Spleen (tissue), 13 donors: ENCODE measurements at places on chromosomes 1 and 21. TPM values are rescaled to one million over a fixed set of nuclear protein-coding genes. Genes with fewer than 3 reads are reported as not detected.

GRCh38 chr1:226327761-226328162, 18.8 kb upstream of the LIN9 start:
- H3K4me3 ChIP-seq, result no peak overlapping the region
- H3K27me3 ChIP-seq, result no peaks in the 10 kb centered on the region
- H3K4me1 ChIP-seq, result no peaks in the 10 kb centered on the region
- H3K36me3 ChIP-seq, result no peaks in the 10 kb centered on the region
- no peak for DNase-seq

GRCh38 chr1:156937883-156938282, 17.5 kb downstream of the LRRC71 start:
- no peak overlapping the region for H3K27ac ChIP-seq
- DNase-seq, result no peak
- H3K4me1 ChIP-seq, result no peaks in the 10 kb centered on the region
- H3K36me3 ChIP-seq, result peaks cover 86% of the 10 kb centered on the region

CD1E gene
- total RNA-seq, result not detected

GRCh38 chr1:19219451-19219850, 9.4 kb upstream of the UBR4 start:
- no peaks in the 10 kb centered on the region for H3K27me3 ChIP-seq
- DNase-seq, result no peak
- no peak overlapping the region for H3K27ac ChIP-seq
- H3K4me3 ChIP-seq, result no peak overlapping the region
- H3K4me1 ChIP-seq, result peaks cover 7% of the 10 kb centered on the region

MCOLN2 gene
- 14.1 TPM for total RNA-seq

- no peak for DNase-seq
- H3K36me3 ChIP-seq, result no peaks in the 10 kb centered on the region
- no peaks in the 10 kb centered on the region for H3K4me1 ChIP-seq
- no peaks in the 10 kb centered on the region for H3K27me3 ChIP-seq
- H3K27ac ChIP-seq, result no peak overlapping the region
Measured at GRCh38 chr1:221648201-221648600, 93.7 kb downstream of the DUSP10 start.

GRCh38 chr1:18230840-18231239, 123.2 kb downstream of the IGSF21 start:
- H3K27me3 ChIP-seq, result peaks cover 30% of the 10 kb centered on the region
- H3K27ac ChIP-seq, result no peak overlapping the region
- no peaks in the 10 kb centered on the region for H3K36me3 ChIP-seq
- H3K4me3 ChIP-seq, result no peak overlapping the region
- no peaks in the 10 kb centered on the region for H3K4me1 ChIP-seq

ZBTB40 gene
- total RNA-seq, result 27.6 TPM

- no peak overlapping the region for H3K27ac ChIP-seq
- H3K4me3 ChIP-seq, result no peak overlapping the region
- no peaks in the 10 kb centered on the region for H3K27me3 ChIP-seq
- H3K4me1 ChIP-seq, result no peaks in the 10 kb centered on the region
- DNase-seq, result no peak
Measured at GRCh38 chr1:116586741-116587143, 15.9 kb upstream of the CD58 start.

RSPH1 gene
- total RNA-seq, result not detected

HSPB7 gene
- total RNA-seq, result 1.5 TPM

- H3K4me3 ChIP-seq, result no peak overlapping the region
- H3K4me1 ChIP-seq, result peaks cover 17% of the 10 kb centered on the region
- H3K27ac ChIP-seq, result no peak overlapping the region
- no peaks in the 10 kb centered on the region for H3K36me3 ChIP-seq
- no peak for DNase-seq
Measured at GRCh38 chr1:6171548-6172124, 8.5 kb downstream of the CHD5 start.

DNA sequence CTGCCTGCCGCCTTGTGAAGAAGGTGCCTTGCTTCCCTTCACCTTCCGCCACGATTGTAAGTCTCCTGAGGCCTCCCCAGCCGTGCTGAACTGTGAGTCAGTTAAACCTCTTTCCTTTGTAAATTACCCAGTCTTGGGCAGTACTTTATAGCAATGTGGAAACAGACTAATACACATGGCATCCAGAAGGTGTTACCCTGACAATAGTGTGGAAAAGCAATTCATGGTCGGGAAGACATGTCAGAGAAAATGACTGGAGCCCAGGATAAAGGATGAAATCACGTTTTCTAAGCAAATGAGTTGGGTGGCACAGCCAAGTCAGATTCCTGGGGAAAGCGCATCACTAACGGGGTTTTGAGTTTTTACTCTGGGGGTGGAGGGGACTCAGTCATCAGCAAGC, 76.4 kb downstream of the HLCS start:
- no peak overlapping the region for H3K27ac ChIP-seq
- no peak for DNase-seq
- H3K4me3 ChIP-seq, result no peak overlapping the region
- H3K4me1 ChIP-seq, result no peaks in the 10 kb centered on the region

GRCh38 chr1:18908911-18909771, 6.8 kb upstream of the ALDH4A1 start:
- H3K27ac ChIP-seq, result peak overlapping the region; percentile 74
- no peak for DNase-seq
- peaks cover 54% of the 10 kb centered on the region for H3K36me3 ChIP-seq
- no peak overlapping the region for H3K4me3 ChIP-seq
- no peaks in the 10 kb centered on the region for H3K27me3 ChIP-seq

KCNC4 gene
- total RNA-seq, result 15.7 TPM

GRCh38 chr21:41121785-41122415, 46.1 kb upstream of the BACE2 start:
- no peaks in the 10 kb centered on the region for H3K27me3 ChIP-seq
- H3K4me1 ChIP-seq, result peaks cover 7% of the 10 kb centered on the region
- no peak for DNase-seq
- no peak overlapping the region for H3K4me3 ChIP-seq
- H3K36me3 ChIP-seq, result no peaks in the 10 kb centered on the region
- no peak overlapping the region for H3K27ac ChIP-seq

GRCh38 chr1:19668888-19669287, 4.2 kb downstream of the HTR6 start:
- H3K27ac ChIP-seq, result no peak overlapping the region
- no peaks in the 10 kb centered on the region for H3K4me1 ChIP-seq
- H3K27me3 ChIP-seq, result peaks cover 27% of the 10 kb centered on the region
- H3K36me3 ChIP-seq, result no peaks in the 10 kb centered on the region

- H3K4me1 ChIP-seq, result no peaks in the 10 kb centered on the region
- H3K27me3 ChIP-seq, result no peaks in the 10 kb centered on the region
- no peak overlapping the region for H3K4me3 ChIP-seq
- no peaks in the 10 kb centered on the region for H3K36me3 ChIP-seq
Measured at GRCh38 chr1:115041654-115042053, 12.0 kb downstream of the TSHB start.

- no peak for DNase-seq
- no peak overlapping the region for H3K4me3 ChIP-seq
- no peak overlapping the region for H3K27ac ChIP-seq
- H3K36me3 ChIP-seq, result no peaks in the 10 kb centered on the region
- H3K27me3 ChIP-seq, result no peaks in the 10 kb centered on the region
Measured at GRCh38 chr1:239823852-239824251, 267.8 kb upstream of the FMN2 start.

ZYG11A gene
- 0.60 TPM for total RNA-seq

DNA sequence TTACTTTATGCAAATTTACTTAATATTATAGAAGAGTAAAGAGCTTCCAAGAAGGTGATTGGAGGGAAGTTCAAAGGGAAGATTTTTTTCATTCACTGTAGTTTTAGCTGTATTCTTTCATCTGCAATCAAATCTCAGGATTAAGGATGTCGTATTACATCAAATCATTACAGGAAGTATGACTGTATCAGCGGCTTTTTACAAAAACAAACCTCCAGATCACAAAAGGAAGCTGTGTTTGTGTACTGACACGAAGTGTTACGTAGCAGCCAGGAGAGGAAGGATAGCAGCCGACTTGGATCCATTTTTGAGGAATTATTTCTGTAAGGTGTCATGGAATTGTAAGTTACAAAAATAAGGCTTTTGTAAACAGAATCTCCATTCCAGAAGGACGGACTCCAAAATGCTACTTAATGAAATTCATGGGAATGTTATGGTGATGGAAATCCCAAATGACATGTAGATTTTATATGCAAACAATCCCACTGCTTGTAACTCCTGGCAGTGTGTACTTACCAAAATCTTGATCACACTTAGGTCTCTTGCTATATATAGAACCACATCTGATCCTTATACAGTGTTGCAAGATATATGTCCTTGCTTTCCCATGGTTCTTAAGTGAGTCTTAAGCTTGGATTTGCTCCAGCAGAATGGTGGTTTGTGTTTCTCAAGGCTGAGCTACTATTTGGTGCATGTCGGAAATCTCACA, 49.8 kb downstream of the KCNJ15 start:
- no peak overlapping the region for H3K27ac ChIP-seq
- H3K27me3 ChIP-seq, result no peaks in the 10 kb centered on the region
- peaks cover 12% of the 10 kb centered on the region for H3K4me1 ChIP-seq
- no peak for DNase-seq
- H3K4me3 ChIP-seq, result no peak overlapping the region

RORC gene
- 2.3 TPM for total RNA-seq

DNA sequence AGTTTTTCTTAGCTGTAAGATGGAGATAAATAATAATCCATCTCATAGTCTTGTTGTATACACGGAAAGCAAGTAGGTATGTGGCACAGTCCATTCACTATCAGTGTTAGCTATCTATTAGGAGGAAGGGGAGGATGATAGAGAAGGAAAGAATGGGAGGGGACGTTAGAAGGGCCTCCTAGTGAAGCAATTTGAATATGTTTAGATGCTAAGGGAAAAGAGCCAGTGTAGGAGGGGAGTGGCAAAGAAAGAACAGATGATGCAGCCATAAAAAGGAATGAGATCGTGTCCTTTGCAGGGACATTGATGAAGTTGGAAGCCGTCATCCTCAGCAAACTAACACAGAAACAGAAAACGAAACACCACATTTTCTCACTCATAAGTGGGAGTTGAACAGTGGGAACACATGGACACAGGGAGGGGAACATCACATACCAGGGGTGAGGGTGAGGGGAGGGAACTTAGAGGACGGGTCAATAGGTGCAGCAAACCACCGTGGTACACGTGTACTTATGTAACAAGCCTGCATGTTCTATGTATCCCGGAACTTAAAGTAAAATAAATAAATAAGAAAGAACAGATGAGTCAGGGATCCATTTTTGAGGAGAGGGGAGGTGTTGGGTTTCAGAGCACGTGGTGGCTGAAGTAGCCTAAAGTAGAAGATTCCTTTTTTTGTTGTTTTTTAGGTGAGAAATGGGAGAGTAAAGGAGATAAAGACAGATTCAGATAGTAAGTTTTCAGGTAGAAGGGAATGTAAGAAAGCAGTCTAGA, 124.1 kb downstream of the POU2F1 start:
- no peaks in the 10 kb centered on the region for H3K27me3 ChIP-seq
- H3K4me3 ChIP-seq, result no peak overlapping the region
- no peaks in the 10 kb centered on the region for H3K4me1 ChIP-seq
- DNase-seq, result no peak

- no peak overlapping the region for H3K27ac ChIP-seq
- no peak overlapping the region for H3K4me3 ChIP-seq
- H3K36me3 ChIP-seq, result no peaks in the 10 kb centered on the region
- no peak for DNase-seq
- peaks cover 5% of the 10 kb centered on the region for H3K4me1 ChIP-seq
- no peaks in the 10 kb centered on the region for H3K27me3 ChIP-seq
Measured at GRCh38 chr1:235098991-235099390, 29.6 kb downstream of the TOMM20 start.

KRTAP12-1 gene
- not detected for total RNA-seq

DNA sequence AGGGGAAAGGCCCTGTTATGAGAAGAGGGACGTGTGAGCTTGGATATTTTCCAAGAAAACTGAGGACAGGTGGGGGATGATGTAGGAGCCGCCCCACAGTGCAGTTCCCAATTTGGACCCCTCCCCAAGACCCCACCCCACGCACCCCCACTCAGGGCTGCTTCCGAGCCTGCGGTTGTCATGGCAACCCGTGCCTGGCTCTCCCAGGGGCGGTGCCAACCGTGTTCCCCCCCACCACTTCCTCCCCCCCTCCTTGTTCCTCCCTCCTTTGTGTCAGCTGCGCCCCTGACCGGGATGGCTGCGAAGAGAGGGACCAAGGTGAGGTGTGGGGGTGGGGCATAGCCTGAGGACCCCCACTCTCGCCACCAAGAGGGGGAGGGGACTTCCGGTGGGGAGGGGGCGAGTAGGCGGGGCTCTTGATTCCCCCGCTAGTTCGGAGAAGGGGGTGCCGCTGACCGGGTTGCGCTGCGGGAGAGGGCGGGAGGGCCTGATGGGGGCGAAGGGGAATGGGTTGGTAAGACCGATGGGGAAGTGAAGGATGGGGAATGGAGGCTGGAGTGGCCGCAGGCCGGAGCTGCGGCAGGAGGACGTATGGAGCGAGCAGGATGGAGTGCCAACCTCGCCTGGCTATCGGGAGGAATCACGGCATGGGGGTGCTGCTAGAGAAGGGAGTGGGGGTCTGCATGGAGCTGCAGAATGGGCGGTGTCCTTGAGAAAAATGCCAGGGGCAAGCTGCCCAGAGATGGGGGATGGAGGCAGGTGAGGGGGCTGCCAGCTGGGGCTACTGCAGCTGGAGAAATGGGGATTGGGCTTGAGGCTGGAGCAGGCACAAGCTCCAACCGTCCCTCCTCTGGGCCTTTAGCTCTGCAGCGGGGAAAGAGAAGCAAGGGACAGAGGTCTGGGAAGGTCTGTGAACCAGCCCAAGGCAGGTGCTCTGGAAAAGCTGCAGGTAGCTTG, 953 bp downstream of the TRIM46 start:
- no peak overlapping the region for H3K4me3 ChIP-seq
- H3K27me3 ChIP-seq, result peaks cover 25% of the 10 kb centered on the region
- peaks cover 78% of the 10 kb centered on the region for H3K4me1 ChIP-seq
- peak overlapping the region; percentile 97 for H3K27ac ChIP-seq
- peaks cover 7% of the 10 kb centered on the region for H3K36me3 ChIP-seq
- DNase-seq, result peak; percentile 87

GRCh38 chr1:205783433-205783795, 8.1 kb upstream of the RAB29 start:
- H3K36me3 ChIP-seq, result no peaks in the 10 kb centered on the region
- H3K27ac ChIP-seq, result no peak overlapping the region
- no peak overlapping the region for H3K4me3 ChIP-seq
- H3K4me1 ChIP-seq, result no peaks in the 10 kb centered on the region
- H3K27me3 ChIP-seq, result no peaks in the 10 kb centered on the region

DNA sequence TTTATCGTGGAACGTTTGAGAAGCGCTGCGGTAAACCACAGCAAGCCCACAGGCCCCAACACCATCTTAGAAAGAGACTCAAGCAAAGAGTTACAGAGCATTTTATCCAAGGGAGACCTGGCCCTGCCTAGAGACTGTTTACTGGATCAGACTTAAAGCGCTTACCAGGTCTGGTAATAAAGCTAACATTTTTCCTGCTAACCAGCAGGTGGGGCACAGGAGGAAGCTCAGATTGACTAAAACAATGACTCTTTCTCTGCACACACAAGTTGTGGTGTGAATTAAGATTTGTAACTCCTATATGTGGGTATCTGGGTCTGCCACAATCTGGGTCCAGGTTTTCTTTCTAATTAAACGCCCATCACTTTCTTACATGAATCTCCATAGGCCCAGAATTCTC, 136.5 kb upstream of the ETS2 start:
- H3K4me1 ChIP-seq, result no peaks in the 10 kb centered on the region
- H3K27me3 ChIP-seq, result no peaks in the 10 kb centered on the region
- DNase-seq, result no peak
- no peaks in the 10 kb centered on the region for H3K36me3 ChIP-seq

- H3K4me1 ChIP-seq, result peaks cover 5% of the 10 kb centered on the region
- no peak overlapping the region for H3K4me3 ChIP-seq
- H3K36me3 ChIP-seq, result peaks cover 68% of the 10 kb centered on the region
- DNase-seq, result no peak
Measured at GRCh38 chr1:236258114-236258622, 23.6 kb downstream of the ERO1B start.

FNDC5 gene
- total RNA-seq, result not detected

CD84 gene
- 75.6 TPM for total RNA-seq

KCNJ9 gene
- not detected for total RNA-seq

- H3K4me3 ChIP-seq, result no peak overlapping the region
- no peaks in the 10 kb centered on the region for H3K36me3 ChIP-seq
- no peaks in the 10 kb centered on the region for H3K4me1 ChIP-seq
- no peak overlapping the region for H3K27ac ChIP-seq
Measured at GRCh38 chr1:11595285-11595684, 58.9 kb downstream of the FBXO2 start.
